Activated naive CD8-positive, alpha-beta T cell treated with anti-CD3 and anti-CD28 coated beads, Interleukin-2, amount 50 U/mL, for 24 hours (primary cell): ENCODE measurements at places on chromosomes 11 and 22.

DNA sequence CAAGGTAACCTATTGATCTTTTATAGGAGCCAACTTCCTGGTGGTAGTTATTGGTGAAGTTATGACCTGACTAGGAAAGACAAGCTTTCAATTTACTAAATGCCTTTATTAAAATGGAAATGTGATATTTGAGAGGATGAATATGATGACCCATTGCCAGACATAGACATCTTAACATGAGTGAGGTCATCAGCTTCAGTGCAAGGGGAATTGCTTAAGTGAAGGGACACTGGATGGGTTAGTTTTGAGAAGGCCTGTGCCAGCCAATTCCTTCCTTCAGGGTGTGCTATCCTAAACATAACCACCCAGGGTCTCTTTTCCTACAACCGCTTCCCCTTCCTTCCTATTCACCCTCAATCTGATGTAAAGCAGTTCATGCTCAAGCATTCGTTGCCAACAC is 21.5 kb downstream of the NAV2 start:
- H3K36me3 ChIP-seq = no peaks in the 10 kb centered on the region
- peaks cover 2% of the 10 kb centered on the region for H3K27me3 ChIP-seq
- H3K4me1 ChIP-seq = no peaks in the 10 kb centered on the region
- H3K4me3 ChIP-seq = no peak overlapping the region

GRCh38 chr11:120522021-120522420 is 10.5 kb downstream of the GRIK4 start:
- H3K27me3 ChIP-seq = peaks cover 24% of the 10 kb centered on the region
- no peak for DNase-seq
- H3K4me1 ChIP-seq = no peaks in the 10 kb centered on the region

DNA sequence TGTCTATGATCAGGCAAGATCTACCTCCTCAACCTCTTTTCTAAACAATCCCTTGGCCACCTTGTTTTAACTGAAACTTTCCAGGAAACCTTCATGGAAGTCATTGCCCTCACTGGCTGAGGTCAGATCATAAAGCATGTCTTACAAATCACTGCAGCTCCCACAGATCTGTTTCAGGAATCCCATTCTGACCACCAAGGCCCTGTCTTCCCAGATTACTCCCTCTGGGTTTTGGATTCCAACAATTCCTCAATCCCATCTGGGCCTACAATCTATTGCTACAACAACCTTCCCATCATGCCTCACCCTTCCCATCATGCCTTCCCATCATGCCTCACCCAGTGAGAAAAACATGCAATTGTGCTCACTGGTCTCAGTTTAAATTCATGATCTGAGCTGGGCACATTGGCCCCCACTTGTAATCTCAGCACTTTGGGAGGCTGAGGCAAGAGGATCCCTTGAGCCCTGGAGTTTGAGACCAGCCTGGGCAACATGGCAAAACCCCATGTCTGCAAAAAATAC is 15.9 kb downstream of the ADAMTS15 start:
- H3K4me3 ChIP-seq = no peak overlapping the region
- no peaks in the 10 kb centered on the region for H3K27me3 ChIP-seq
- H3K36me3 ChIP-seq = no peaks in the 10 kb centered on the region
- DNase-seq = no peak
- no peaks in the 10 kb centered on the region for H3K4me1 ChIP-seq
- H3K27ac ChIP-seq = no peak overlapping the region

GRCh38 chr11:5815534-5815933 is 6.8 kb downstream of the OR52N2 start:
- no peak overlapping the region for H3K27ac ChIP-seq
- no peaks in the 10 kb centered on the region for H3K27me3 ChIP-seq
- H3K4me3 ChIP-seq = no peak overlapping the region
- H3K36me3 ChIP-seq = no peaks in the 10 kb centered on the region
- DNase-seq = no peak

GRCh38 chr11:44826922-44827643 is 100.3 kb downstream of the TSPAN18 start:
- H3K36me3 ChIP-seq = no peaks in the 10 kb centered on the region
- H3K4me3 ChIP-seq = no peak overlapping the region
- DNase-seq = no peak

DNA sequence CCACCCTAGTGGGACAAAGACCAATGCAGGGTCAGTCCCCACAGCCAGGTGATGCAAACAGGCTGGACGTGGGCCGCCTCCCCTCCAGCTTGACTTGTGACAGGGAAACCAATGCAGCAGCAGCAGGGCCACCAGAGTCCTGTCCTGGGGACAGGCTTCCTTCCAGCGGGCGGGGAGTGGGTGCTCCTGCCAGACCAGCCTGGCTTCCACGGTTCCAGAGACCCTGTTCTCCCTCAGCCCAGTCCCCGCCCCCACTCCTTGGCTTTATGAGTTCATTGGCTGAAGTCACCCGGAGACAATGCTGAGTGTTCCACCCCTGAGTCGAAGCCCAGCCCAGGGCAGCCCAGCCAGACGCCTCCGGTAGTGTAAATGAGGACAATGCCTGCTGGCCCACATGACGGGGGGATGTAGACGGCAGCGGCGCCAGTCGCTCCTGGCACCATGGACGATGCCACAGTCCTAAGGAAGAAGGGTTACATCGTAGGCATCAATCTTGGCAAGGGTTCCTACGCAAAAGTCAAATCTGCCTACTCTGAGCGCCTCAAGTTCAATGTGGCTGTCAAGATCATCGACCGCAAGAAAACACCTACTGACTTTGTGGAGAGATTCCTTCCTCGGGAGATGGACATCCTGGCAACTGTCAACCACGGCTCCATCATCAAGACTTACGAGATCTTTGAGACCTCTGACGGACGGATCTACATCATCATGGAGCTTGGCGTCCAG is at the start of gene TSSK2:
TSS of gene TSSK2 (plus strand) at position 350 of the 726 bp plus-strand sequence. CDS start at position 442, 92 bp downstream.
- DNase-seq = no peak
- no peaks in the 10 kb centered on the region for H3K27me3 ChIP-seq
- no peak within 1 kb of the TSS for H3K27ac ChIP-seq
- H3K36me3 ChIP-seq = peaks cover 11% of the 10 kb centered on the region
- H3K4me1 ChIP-seq = no peaks in the 10 kb centered on the region

DNA sequence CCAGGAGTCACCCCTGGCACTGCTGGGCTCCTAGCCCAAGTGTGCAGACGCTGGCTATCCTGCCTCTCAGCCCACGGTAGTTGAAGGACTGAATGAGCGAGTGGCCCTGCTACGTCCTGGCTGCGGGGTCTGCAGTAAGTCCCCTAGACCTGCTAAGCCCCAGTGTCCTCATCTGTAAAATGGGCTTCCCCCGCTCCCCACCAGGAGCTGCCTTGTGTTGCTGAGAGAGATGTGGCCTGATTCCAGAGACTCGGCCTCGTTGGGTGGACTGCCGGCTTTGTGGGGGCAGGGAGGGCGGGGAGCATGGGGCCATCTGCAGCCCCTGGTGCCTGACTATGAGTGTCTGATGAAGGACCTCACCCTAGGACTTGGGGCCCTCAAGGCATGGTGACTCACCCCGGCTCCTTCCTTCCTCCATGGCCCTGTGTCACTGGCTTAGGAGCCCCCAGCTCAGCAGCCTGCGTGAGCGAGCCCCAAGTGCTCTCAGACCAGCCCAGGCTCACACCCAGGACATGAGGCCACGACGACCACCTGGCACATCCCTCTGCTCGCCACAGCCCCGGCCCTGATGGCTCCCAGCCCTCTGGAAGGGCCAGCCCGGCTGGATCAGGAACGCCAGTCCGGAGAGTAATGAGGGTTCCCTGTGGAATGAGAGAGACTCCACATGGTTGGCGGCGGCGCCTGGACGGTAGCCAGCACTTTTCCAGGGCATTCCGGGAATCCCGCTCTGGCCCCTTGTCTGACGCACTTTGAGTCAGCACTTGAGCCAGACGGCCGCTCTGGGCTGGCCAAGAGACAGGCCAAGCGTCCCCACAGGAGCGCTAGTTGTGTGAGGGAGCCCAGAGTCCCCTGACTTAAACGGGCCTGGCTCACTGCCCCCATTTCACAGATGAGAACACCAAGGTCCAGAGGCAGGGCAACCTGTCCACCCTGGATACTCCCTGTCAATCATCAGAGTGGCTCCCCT is 50.5 kb upstream of the SHISAL1 start:
- H3K27ac ChIP-seq = no peak overlapping the region
- H3K4me1 ChIP-seq = no peaks in the 10 kb centered on the region
- no peak for DNase-seq

GRCh38 chr11:10728154-10728553 is 22.9 kb upstream of the CTR9 start:
- no peak overlapping the region for H3K4me3 ChIP-seq
- no peaks in the 10 kb centered on the region for H3K36me3 ChIP-seq
- no peak for DNase-seq

GRCh38 chr11:88535266-88535665 is 197.7 kb upstream of the CTSC start:
- peak overlapping the region; percentile 23 for H3K27ac ChIP-seq
- no peak for DNase-seq
- H3K36me3 ChIP-seq = no peaks in the 10 kb centered on the region
- no peak overlapping the region for H3K4me3 ChIP-seq
- H3K27me3 ChIP-seq = no peaks in the 10 kb centered on the region
- H3K4me1 ChIP-seq = peaks cover 24% of the 10 kb centered on the region

DNA sequence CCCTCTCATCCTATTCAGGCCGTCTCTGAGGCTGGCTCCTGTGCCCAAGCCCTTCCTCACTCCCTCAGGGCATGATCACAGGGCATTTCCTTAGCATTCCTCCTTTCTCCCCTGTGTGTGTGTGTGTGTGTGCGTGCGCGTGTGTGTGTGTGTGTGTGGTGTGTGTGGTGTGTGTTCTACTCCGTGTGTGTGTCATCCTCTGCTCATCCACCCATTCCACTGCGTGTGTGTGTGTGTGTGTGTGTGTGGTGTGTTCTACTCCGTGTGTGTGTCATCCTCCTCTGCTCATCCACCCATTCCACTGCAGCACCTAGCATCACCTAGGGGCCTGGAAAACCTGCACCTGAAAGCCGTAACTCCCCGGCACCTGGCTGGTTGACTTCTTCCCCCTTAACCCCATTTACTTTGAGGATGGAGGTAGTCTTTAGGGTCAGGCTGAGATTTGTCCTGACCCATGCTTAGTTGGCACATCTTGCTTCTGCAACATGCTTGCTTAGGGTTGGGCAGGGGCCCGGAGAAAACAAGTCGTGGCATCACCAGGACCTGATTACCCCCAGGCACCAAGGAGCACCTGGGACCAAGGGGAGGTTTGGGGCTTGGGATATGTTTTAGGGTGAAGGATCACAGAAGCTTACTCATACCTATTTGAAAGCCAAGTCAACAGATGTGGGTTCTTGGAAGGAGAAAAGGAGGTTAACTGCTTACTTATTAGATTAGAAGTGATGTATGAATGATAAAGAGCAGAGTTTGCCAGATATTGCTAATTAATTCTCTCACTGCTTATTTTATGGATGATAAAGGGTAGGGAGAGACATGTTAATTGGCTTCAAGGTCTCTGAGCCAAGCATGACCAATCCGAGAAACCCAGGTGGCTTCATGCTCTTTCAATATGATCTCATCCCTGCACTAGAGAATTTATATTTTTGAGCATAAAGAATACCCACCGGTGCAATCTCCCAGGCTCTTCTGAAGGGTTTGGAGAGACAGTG is 18.9 kb downstream of the TIMP3 start:
- H3K27me3 ChIP-seq = no peaks in the 10 kb centered on the region
- H3K27ac ChIP-seq = no peak overlapping the region
- H3K36me3 ChIP-seq = no peaks in the 10 kb centered on the region
- no peak for DNase-seq
- no peak overlapping the region for H3K4me3 ChIP-seq
